ENCODE measurements at places on chromosomes 12 and 14.

GRCh38 chr14:63210812-63211211, 6.6 kb downstream of the RHOJ start:
- DNase-seq: no peak

- DNase-seq: no peak
These were observed 125.8 kb downstream of the SLC38A4 start for GRCh38 chr12:46699986-46700385.

- no peak for DNase-seq
These were observed 344.6 kb downstream of the BTG1 start for GRCh38 chr12:91801048-91801447.

DNA sequence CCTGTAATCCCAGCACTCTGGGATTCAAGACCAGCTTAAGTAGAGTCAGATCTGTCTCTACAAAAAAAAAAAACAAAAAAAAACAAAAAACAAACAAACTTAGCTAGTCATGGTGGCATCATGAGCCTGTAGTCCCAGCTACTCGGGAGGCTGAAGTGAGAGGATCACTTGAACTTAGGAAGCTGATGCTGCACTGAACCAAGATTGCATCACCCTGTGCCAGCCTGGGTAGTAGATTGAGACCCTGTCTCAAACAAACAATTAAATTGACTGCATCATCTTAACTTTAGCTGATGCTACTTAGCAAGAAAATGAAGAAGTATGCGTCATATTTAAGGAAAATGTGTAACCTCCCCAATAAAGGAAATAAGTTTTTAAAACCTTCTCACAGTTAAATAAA, 136.6 kb upstream of the ATXN7L3B start:
- no peak for DNase-seq

DNA sequence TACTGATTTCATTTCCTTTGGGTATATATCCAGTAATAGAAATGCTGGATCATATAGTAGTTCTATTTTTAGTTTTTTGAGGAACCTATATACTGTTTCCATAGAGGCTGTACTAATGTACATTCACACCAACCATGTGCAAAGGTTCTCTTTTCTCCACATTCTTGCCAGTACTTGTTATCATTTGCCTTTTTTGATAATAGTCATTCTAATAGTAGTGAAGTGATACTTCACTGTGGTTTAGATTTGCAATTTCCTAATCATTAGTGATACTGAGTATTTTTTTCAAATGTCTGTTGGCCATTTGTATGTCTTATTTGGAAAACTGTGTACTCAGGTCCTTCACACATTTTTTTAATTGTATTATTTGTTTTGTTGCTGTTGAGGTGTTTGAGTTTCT, 148.2 kb upstream of the NAV3 start:
- DNase-seq: no peak

- DNase-seq: no peak
These were observed 472.4 kb downstream of the ZFP36L1 start for GRCh38 chr14:68320495-68320894.

DNA sequence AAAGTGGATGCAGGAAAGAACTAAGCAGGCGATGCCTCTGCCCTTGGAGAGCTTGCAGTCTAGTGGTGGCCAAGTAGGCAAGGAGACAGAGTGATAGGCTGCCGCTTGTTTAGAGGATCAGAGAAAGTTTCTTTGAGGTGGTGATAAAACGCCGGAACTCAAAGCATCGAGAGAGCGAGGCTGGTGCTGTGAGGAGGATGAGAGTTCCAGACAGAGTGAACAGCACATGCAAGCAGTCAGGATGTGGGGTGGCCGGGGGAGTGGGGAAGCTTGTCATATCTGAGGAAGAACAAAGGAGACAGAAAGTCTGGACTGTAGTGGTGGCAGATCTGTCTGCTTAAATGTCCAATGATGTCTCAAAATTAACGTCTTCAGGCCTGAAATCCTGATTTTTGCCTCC, 319.7 kb downstream of the SNAPC1 start:
- no peak for DNase-seq

DNA sequence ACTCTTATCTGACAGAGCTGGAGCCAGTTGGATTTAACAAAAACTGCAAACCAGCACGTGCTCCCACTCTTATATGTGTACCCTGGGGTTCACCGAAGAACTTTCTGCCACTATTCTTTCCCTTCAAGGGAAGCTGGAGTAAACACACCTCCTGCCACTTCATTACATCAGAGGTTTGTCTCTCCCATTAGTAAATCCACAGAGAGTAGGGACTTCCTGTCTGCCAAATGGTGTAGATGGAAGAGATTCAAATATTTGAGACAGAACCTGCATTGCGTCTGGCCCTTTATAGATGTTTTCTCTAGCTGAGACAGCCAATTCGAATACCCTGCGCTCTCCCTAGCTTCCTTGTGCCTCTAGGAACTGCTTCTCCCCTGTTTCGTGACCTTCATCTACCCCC, 29.1 kb upstream of the AEBP2 start:
- DNase-seq: no peak

- no peak for DNase-seq
These were observed 1.6 kb downstream of the ZFC3H1 start for GRCh38 chr12:71661977-71662530.

DNA sequence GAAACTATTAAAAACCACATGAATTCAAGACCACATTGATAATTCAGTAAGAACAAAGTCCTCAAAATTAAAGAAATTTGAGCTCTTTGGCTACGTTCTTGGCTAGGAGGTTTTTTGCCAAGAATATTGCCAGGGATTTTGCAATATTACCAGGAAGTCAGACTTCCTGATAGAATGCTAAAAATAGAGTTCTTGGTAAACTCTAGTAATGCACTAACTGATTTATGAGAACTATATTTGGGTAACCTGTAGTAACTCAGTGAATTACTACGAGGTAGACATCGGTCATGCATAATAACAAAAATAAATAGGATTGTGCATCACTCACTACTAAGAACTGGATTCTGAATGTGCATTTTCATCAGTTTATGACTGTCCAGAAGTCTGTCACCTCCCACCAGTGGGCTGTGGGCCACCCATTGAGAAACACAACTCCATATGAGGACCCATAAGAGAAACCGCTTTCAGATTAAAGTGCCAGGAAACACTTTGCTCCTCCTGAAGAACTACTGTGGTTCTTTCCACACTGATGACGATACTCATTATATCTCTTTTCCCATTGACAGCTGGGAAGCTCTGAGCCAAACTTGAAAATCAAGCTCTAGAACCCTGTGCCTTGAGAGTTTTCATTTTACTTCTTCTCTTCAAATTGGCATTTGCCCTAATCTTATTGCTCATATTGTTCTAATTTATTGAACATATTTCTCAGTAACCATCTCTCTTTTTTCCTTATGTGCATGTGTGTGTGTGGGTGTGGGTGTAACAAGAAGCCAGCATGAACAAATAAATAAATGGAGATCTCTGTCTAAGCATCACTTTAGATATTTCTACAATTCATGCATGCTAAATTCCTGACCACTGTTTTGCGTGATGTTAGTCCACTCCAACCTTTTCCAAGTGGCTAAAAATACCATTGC, 116.6 kb downstream of the BCL11B start:
- no peak for DNase-seq

GRCh38 chr14:35341454-35341750, 49.2 kb downstream of the PSMA6 start:
- DNase-seq: no peak

GRCh38 chr14:22105006-22105623, 431.5 kb upstream of the OR4E1 start:
- no peak for DNase-seq

- DNase-seq: no peak
These were observed 657.1 kb upstream of the SEL1L start for GRCh38 chr14:82190742-82191141.

DNA sequence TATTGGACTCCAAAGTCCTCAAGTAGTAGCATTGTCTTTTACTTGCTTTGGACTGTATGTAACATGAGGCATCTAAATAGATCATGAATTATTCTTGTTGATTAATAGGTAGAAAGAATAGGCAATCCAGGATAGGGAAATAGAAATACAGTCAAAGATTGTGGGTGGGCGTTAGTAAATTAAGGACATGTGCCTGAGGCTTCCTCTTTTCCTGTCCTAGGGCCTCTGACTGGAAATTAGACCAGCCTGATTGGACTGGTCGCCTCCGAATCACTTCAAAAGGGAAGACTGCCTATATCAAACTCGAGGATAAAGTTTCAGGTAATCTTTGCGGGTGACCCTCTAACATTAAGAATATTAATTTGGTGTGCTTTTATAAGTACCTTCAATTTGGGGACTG, 7.6 kb downstream of the NECAP1 start:
- DNase-seq: no peak

- DNase-seq: no peak
These were observed 192.8 kb downstream of the NRXN3 start for GRCh38 chr14:78363008-78363407.

- DNase-seq: no peak
These were observed 6.3 kb downstream of the CIPC start for GRCh38 chr14:77104393-77104792.

DNA sequence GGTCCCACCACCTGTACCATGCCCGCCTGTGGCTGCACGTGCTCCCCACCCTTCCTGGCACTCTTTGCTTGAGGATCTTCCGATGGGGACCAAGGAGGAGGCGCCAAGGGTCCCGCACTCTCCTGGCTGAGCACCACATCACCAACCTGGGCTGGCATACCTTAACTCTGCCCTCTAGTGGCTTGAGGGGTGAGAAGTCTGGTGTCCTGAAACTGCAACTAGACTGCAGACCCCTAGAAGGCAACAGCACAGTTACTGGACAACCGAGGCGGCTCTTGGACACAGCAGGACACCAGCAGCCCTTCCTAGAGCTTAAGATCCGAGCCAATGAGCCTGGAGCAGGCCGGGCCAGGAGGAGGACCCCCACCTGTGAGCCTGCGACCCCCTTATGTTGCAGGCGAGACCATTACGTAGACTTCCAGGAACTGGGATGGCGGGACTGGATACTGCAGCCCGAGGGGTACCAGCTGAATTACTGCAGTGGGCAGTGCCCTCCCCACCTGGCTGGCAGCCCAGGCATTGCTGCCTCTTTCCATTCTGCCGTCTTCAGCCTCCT, 1.1 kb downstream of the INHBE start:
- DNase-seq: no peak

- no peak for DNase-seq
These were observed 78.4 kb upstream of the EEA1 start for GRCh38 chr12:93007544-93007943.
